ENCODE measurements at places on chromosomes 1 and 21.
A peak's percentile ranks its signal among the peaks of the same experiment; 100 is the strongest.

DNA sequence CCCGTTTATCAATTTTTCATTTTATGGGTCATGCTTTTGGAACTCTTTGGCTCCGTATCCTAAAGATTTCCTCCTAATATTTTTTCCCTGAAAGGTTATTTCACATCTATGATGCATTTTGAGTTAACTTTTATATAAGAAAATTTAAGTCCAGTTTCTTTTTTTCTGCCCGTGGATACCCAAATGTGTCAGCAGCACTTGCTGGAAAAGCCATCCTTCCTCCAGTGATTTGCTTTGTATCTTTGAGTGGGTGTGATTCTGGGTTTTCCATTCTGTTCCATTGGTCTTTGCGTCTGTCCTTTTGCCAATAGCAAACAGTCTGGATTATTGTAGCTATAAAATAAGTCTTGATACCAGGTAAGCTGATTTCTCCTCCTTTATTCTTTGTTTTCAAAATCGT lies 15.6 kb upstream of the ABCG1 start:
- DNase-seq = no peak

DNA sequence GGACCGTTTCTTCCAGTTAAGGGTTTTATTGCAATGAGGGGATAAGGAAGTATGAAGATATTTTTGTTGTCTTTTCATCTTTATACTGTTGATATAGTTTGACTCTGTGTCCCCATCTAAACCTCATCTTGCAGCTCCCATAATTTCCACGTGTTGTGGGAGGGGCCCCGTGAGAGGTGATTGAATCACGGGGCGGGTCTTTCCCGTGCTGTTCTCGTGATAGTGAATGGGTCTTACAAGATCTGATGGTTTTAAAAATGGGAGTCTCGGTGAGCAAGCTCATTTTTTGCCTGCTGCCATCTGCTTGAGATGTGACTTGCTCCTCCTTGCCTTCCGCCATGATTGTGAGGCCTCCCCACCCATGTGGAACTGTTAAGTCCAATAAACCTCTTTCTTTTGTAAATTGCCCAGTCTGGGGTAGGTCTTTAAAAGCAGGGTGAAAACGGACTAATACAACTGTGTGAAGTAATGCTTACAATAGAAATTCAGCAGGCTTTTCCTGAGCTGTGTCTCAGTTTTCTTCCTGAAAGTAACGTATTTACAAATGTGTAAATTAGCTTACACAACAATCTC lies 377.3 kb downstream of the SIPA1L2 start:
- DNase-seq = no peak

GRCh38 chr1:39405358-39405757 lies 86.1 kb upstream of the BMP8A start:
- DNase-seq = no peak

GRCh38 chr1:38047603-38048141 lies 1.1 kb upstream of the POU3F1 start:
- no peak for DNase-seq

- no peak for DNase-seq
These were observed 57.4 kb upstream of the CXADR start for GRCh38 chr21:17455451-17455850.

DNA sequence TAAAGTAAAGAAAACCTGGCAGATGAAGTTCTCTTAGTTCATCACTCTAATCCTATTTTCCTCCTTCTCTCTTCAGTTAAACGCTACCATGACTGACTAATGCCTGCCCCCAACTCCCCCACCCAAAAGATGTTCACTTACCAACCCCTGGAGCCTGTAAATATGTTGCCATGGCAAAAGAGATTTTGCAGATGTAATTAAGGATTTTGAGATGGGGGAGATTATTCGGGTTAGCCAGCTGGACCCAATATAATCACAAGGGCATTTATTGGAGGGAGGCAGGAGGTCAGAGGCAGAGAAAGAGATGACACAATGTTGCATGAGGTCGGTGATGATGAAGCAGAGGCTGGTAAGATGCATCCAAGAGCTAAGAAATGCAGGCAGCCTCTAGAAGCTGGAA lies 69.3 kb upstream of the PPP2R5A start:
- no peak for DNase-seq

DNA sequence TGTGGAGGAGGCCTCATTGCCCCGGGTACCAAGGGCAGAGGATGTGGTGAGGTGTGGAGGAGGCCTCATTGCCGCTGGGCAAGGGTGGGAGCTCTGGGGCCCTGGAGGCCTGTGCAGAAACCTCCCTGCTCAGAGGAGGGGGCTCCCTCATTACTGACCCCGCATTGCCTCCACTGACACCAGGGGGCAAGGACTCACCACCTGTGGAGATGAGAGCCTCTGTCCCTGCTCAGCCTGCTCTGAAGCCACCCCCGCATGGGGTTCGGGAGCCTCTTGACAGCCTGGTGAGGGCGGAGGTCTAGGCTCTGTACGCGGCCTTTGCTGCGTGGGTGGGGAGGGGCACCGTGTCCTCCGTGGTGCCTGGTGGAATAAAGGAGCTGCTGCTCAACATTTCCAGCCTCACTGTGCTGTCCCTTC lies 95.0 kb upstream of the COL6A1 start:
- no peak for DNase-seq

GRCh38 chr1:157157501-157158190 lies 19.5 kb upstream of the ETV3 start:
- DNase-seq = no peak

DNA sequence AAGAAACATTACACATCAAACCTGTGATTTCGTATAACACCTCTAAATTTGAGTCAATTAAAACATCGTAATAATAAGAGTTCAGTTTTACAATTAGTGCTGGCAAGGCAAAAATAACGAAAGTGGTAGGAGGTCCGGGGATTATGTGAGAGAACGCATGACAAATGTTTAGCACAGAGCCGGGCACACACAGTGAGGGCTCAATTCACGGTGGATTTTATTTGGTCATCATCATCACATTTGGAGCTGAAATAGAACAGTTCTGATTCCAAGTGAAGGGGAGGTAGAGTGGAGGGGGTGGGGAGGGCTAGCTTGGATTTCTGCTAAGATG lies 20.0 kb downstream of the H3-3A start:
- no peak for DNase-seq

DNA sequence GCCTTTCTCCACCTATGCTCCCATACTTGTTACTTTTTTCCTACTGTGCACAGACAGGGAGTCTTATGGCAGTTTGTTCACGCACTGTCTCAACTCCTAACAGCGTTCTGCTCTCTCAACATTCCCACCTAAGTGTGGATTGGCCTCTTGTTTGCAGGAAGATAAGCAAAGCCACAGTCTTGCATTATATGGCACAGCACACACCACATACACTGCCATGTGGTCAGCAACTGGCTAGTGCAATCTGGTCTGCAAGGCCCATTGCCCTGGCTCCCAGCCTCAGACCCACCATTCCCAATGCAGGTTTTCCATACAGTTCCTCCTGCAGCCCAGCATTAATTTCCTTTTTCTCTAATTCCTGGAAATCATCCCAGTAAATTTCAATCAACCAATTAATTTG lies 38.3 kb upstream of the LAMC2 start:
- DNase-seq = no peak

GRCh38 chr1:190168116-190168892 lies 309.4 kb downstream of the BRINP3 start:
- no peak for DNase-seq

GRCh38 chr1:48600182-48600581 lies 128.2 kb upstream of the SPATA6 start:
- DNase-seq = no peak

DNA sequence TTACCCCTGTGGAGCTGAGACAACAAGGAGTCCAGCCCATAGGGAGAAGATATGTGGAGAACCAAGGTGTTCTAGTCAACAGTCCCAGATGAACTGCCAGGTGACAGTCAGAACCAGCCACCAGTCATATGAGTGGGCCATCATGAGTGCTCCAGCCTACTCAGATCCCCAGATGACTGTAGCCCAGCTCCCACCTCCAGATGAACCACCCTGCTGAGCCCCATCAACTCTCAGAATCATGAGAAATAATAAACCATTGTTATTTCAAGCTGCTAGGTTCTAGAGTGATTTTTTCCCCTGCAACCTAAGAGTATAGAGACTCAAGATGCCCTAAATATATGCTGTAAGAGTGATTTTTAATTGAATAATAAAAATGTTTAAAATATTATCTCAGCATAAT lies 444.2 kb downstream of the GPATCH2 start:
- DNase-seq = no peak

DNA sequence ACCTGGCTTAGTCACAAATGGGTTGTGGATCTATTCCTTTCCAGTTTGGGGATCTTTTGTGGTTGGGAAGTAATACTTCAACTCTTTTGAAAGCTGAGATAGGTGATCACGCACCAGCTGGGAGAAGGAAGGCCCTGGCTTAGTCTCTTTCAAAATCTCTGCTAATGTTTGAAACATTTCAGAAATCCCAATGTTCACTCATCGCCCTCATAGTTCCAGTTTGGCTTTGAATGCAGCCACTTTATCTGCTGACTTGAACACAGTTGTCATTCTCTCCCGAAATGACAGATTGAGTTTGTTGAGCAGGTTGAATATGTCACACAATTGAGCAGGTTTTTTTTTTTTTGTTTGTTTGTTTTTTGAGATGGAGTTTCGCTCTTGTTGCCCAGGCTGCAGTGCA lies 24.6 kb downstream of the RASAL2 start:
- no peak for DNase-seq

DNA sequence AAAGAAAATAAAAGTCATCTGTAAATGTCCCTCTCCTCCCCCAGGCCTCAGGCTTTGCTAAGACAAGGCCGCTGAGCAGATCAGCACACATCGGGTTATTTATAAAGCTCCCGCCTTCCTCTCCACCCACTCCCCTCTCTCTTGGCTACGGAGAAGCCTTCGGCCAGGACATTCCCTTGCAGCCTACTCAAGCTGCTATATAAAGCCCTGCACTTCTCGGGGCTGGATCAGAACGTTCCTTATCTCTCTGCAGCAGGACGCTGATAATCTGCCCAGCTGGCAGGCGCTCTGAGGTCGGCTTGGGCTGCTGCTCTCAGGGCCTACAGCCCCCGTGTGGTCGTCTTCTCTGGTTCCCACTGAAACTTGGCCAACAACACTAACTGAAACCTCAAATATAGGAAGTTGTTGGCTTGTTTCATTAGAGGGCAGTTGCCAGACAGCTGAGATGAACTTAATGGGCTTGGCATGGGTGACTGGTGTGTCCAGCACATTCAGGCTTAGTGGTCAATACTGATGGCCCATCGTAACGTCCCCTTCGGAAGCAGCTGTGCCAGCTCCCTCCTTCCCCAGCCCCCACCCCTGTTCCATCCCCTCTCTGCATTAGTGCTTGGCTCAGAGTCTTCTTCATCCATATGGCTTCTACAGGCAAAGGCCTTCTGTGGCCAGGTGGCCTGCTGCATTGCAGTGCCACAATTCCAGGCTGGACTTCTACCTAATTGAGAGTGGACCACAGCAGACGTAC lies 64.6 kb downstream of the IER5 start:
- peak; percentile 73 for DNase-seq

DNA sequence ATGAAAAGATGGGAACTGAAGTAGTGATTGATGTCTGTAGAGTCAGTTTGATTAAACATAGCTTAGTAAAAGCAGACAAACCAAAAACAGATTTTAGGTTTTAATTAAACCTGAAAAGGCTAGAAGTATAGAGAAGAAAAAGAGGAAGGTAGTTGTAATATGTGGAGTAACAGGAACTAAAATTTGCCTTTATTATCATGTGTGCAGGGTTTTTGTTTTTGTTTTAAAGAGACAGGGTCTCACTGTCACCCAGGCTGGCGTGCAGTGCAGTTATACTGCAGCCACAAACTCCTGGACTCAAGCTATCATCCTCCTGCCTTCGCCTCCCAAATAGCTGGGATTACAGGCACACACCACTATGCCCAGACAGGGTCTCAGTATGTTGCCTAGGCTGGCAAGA lies 6.0 kb downstream of the TOR1AIP1 start:
- DNase-seq = no peak
